Activated CD4-positive, alpha-beta T cell treated with anti-CD3 and anti-CD28 coated beads, Interleukin-2, amount 50 U/mL, for 24 hours (primary cell): ENCODE measurements at places on chromosomes 2 and 18.

- no peak for DNase-seq
Observed at GRCh38 chr2:208006833-208007232, 18.5 kb downstream of the PLEKHM3 start.

- no peak for DNase-seq
Observed at GRCh38 chr18:8548186-8548585, 61.1 kb upstream of the RAB12 start.

DNA sequence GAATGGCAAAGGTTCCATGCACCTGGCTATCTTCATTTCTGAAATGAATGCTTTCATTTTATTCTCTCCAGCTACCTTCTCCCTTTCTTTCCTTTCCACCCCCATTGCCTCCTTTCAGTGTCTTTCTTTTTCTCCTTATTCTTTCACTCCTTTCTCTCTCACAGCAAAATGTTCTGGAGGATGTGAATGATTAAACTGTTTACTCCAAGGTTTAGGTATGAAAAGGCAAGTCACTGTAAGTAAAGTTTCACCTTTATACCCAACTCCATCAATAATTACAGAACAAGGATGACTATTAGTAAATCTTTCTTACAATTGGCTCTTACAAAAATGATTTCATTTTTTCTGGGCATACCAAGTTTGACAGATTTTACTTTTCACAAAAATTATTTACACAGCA is 4.3 kb downstream of the PAX8 start:
- DNase-seq: no peak

DNA sequence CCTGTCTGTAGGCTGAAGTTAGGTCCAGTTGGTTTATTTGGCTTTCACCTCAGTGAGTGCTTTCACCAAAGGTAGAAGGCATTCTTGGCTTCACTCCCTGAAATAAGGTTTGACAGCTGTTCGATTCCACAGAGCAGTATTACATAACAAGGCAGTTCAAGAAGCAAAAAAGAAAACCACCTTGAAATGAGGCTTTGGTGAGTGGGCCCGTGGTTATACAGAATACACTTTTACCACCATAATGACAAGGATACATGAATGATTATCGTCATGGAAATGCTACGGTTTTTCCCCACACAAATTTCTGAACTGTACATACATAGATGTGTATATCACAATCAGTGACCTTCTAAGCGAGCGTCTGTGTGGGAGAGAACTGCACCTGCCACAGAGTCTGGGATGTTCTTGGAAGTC is 80.0 kb upstream of the CHRNA1 start:
- no peak for DNase-seq

GRCh38 chr2:211347328-211347727 is 790.9 kb downstream of the CPS1 start:
- DNase-seq: no peak
